ENCODE measurements at places on chromosomes 12 and 14.

DNA sequence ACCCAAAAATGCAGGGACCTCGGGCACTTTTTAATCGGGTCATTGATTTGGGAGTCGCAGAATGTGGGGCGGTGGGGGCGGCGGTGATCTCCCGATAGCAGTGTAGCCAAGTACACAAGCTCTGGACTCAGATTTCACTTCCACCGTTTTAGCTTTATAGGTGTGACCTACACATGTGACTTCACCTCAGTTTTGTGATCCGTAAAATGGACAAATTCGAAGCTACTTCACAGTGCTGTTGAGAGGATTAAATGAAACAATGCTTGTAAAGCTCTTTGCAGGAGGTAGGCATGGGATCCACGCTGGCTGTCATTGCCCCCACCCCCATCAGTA, 478 bp downstream of the RITA1 start:
- H3K4me1 ChIP-seq = peaks cover 4% of the 10 kb centered on the region
- DNase-seq = no peak
- no peaks in the 10 kb centered on the region for H3K36me3 ChIP-seq
- no peaks in the 10 kb centered on the region for H3K27me3 ChIP-seq

DNA sequence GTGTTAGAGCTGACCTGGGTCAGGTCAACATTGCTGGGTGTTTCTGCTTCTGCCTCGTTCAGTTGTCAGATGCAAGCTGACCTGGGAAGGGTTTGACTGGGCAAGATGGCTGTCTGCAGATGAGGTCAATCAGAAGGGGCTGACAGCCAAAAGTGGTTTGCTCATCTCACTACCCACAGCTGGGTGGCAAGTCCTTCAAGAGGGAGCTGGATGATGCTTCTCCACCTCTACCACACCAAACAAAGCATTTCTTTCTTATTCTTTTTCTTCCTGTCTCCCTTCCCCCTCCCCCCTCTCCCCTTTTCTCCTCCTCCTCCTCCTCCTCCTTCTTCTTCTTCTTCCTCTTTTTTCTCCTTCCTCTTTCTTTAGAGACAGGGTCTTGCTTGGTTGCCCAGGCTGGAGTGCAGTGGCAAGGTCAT, 268.2 kb upstream of the PLEKHG7 start:
- DNase-seq = no peak
- 0 out of 2 replicates have a peak, but pooled peaks cover 3% of the 10 kb centered on the region for H3K4me1 ChIP-seq

DNA sequence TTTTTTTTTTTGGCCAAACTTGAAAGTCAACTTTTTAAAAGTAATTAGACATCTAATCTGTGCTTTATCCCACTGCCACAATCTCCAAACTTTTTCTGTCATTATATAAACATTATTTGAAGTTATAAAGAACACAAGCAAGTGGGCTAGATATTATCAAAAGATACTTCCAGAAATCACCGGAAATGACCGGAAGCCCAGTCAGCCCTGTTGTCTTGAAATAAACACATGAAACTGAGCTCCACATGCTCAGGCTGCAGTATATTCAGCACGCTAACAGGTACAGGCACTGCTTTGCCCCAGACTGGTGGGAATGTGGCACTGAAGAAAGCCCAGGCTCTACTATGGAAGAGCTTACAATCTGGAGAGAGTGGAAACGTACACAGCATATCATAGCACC, 158.9 kb upstream of the PLEKHG7 start:
- DNase-seq = no peak
- no peaks in the 10 kb centered on the region for H3K36me3 ChIP-seq
- H3K27ac ChIP-seq = no peak overlapping the region

DNA sequence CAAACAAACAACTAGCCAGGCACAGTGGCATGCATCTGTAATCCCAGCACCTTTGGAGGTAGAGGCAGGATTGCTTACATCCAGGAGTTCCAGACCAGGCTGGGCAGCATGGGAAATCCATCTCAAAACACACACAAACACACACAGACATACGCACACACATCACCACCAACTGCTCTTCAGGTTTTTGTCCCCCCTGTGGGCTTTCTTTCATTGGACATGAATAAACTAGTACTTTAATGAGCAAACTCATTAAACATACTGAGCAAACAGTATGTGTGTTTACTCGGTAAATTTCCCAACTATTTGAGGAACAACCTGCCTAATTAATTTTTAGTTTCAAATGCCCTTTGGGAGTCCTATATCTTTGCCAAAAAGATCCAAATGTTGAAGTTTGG, 10.1 kb upstream of the RASSF3 start:
- no peak overlapping the region for H3K4me3 ChIP-seq
- DNase-seq = no peak
- no peak overlapping the region for H3K27ac ChIP-seq
- H3K27me3 ChIP-seq = no peaks in the 10 kb centered on the region
- H3K4me1 ChIP-seq = peaks cover 11% of the 10 kb centered on the region

DNA sequence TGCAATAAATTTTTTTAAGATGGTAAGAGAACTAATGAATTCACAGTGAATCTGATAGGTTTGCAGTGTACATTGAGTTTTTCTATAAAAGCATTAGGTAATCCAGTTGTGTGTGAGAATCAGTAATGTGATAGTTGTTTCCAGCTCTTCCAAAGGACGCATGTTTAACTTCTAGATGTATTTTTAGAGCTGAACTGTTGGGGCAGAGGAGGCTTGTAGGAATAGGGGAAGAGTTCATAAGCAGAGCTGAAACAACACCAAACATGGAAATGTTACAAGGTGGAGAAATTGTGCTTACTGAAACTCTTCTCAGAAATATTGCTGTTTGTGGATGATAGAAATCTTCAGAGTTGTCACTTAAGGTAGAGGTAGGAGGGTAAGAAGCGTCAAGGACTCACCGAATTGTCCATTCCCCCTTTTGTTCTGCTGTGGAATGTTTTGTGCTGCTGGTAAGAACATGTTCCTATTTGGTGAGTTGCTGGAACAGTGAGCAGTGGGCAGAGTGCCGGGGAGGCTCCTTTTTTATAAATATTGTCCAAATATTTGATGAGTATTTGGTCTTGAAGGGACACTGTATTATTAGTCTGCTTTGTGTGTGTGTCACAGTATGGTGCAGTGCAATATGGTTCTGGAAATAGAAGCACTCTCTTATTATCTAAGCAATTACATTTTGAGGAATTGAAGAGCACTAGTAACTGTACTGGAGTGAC, 76.7 kb downstream of the ANO6 start:
- 0 out of 2 replicates have a peak overlapping the region, but pooled peaks have one; percentile 23 for H3K27ac ChIP-seq
- no peaks in the 10 kb centered on the region for H3K4me1 ChIP-seq
- no peak for DNase-seq
- no peak overlapping the region for H3K4me3 ChIP-seq
- no peaks in the 10 kb centered on the region for H3K36me3 ChIP-seq

DNA sequence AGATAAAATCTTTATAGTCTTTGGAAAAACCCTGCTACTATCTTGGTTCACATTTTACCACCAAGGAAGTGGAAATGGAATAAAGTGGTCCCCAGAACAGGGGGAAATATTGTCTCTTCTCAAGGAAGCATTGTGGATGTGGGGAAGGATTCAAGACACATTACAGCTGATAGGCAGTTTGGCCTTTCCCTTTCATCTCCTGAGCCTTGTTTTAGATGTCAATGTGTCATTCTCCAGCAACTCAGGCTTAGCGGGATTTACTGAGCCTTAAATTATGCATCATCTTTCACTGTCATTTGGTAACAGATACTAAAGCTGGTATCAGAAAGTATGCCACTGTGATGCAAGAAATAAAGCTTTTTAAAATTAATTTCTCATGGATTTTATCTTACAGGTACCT, 136.2 kb downstream of the STXBP6 start:
- no peaks in the 10 kb centered on the region for H3K36me3 ChIP-seq
- no peak for DNase-seq
- H3K4me1 ChIP-seq = peaks cover 12% of the 10 kb centered on the region
- H3K27me3 ChIP-seq = no peaks in the 10 kb centered on the region
- H3K4me3 ChIP-seq = no peak overlapping the region

DNA sequence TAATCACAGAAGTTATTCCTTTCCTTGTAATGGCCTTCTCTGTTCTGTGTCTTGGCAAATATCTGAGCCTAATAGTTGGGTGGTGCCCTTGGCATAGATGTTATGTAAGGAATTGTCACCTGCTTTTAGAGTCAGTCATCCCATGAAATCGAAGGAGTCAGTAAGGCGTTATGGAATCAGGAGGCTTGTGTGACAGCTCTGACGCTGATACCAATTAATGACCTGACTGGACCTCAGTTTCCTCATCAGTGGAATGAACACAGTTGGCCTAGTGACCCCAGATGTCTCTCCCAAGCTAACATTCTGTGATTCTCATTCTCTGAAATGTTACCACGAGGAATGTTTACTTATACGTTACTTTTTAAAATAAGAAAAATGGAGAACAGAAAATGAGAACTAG, 32.1 kb downstream of the TXNRD1 start:
- no peak for DNase-seq
- peaks cover 11% of the 10 kb centered on the region for H3K4me1 ChIP-seq
- H3K4me3 ChIP-seq = no peak overlapping the region

DNA sequence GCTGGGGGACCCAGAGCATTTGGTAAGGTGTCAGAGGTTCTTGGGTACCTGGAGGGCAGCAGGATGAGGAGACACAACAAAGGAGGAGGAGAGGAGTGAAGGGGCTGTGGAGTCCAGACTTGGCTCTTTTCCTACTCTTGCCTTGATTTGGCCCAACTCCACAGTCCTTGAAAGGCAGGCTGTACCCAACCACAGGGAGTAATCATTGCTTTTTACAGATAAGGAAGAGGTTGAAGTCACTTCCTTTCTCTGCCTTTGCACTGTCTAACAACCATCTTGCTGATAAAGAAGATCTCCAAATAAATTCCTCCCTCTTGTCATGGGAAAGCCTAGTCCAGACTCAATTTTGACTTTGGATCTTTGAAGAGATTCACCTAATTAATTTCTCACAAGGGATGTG, 226.8 kb upstream of the HMGA2 start:
- H3K27ac ChIP-seq = no peak overlapping the region
- H3K36me3 ChIP-seq = no peaks in the 10 kb centered on the region

DNA sequence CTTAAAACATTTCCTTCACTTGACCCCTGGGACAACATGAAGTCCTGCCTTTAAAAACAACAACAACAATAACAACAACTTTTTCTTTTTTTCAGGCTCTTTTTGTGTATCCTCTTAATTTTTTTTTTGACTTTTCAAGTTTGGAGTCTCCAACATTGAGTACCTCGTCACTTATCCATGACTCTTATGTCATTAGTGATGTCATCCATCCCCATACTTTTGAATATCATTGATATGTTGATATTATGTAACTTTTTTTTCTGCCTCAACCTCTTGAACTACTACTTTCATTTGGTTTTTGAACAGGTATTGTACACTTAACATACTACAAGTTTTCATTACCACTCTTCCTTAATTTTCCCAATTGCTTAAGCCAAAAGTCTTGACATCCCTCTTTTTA, 143.0 kb upstream of the ATXN7L3B start:
- no peak overlapping the region for H3K27ac ChIP-seq
- no peaks in the 10 kb centered on the region for H3K4me1 ChIP-seq
- H3K36me3 ChIP-seq = no peaks in the 10 kb centered on the region
- DNase-seq = no peak

- no peaks in the 10 kb centered on the region for H3K27me3 ChIP-seq
- DNase-seq = no peak
- H3K4me3 ChIP-seq = no peak overlapping the region
- H3K4me1 ChIP-seq = no peaks in the 10 kb centered on the region
Measured at GRCh38 chr14:105119408-105120025, 49.1 kb downstream of the JAG2 start.

DNA sequence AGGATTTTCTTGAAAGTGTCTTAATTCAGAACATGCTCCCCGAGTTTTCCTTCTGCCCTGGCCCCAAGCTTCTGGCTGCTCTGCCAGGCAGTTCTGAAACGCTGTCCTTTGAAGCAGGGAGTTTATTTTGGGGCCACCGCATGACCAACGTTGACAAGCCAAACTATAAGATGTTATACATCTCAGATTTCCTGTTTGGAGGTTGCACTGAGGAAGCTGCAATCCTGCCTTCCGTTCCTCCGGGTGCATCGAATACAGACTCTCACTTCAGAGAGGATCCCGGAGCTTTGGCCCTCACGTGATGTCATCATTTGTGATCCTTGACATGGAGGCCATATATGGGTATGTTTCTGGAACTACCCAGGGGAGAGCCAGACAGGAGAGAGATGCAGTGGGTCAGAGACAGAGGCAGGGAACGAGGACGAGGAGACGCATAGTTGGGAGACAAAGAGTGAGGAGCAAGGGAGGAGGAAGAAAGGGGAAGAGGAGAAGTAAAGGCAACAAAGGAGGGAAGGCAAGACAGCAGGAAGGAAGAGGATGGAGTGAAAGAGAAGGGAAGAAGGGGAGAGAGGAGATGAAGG, at the start of gene ASB2:
Gene ASB2 (minus strand): TSS at position 94 of the 581 bp plus-strand sequence. CDS start 12,031 bp downstream, outside the sequence.
- H3K4me3 ChIP-seq = no peak within 1 kb of the TSS
- no peaks in the 10 kb centered on the region for H3K27me3 ChIP-seq
- no peaks in the 10 kb centered on the region for H3K36me3 ChIP-seq
- H3K27ac ChIP-seq = no peak within 1 kb of the TSS

DNA sequence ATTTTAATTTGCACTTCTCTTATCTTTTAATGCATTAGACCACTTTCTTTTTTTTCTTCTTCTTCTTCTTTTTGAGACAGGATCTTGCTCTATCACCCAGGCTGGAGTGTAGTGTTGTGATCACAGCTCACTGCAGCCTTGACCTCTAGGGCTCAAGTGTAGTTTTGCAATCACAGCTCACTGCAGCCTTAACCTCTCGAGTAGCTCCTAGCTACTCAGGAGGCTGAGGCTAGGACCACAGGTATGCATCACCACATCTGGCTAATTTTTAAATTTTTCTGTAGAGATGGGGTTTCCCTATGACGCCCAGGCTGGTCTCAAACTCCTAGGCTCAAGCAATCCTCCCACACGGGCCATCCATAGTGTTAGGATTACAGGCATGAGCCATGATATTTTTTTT, 12.7 kb downstream of the TMED8 start:
- H3K4me3 ChIP-seq = no peak overlapping the region
- H3K36me3 ChIP-seq = no peaks in the 10 kb centered on the region
- H3K27me3 ChIP-seq = no peaks in the 10 kb centered on the region
- no peak for DNase-seq
- H3K27ac ChIP-seq = no peak overlapping the region
- no peaks in the 10 kb centered on the region for H3K4me1 ChIP-seq

GRCh38 chr12:3202734-3203446, 125.7 kb downstream of the TSPAN9 start:
- H3K4me1 ChIP-seq = peaks cover 18% of the 10 kb centered on the region
- H3K27ac ChIP-seq = no peak overlapping the region
- no peak overlapping the region for H3K4me3 ChIP-seq

GRCh38 chr12:57552835-57553313, 3.0 kb downstream of the KIF5A start:
- no peaks in the 10 kb centered on the region for H3K36me3 ChIP-seq
- 0 out of 2 replicates have a peak overlapping the region, but pooled peaks have one; percentile 9 for H3K27ac ChIP-seq
- peaks cover 12% of the 10 kb centered on the region for H3K27me3 ChIP-seq
- DNase-seq = no peak
- peaks cover 38% of the 10 kb centered on the region for H3K4me1 ChIP-seq

DNA sequence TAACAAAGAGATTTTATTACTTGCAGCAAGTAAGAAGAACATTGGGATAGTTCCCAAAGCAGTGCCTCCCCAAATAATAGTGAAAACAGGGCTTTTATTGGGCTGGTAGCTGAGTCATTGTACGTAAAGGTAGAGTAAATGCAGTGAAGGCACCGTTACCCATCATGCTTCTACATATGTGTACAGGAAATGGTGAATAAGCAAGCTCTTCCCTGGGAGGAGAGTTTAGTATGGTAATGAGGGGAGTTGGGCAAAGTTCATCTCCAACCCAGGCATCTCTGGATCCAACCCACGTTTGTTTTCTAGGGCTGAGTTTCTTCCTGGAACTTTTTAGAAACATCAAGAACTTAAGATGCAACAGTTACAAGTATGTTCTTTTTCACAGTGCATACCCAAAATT, 56.2 kb downstream of the KCNK13 start:
- no peak overlapping the region for H3K27ac ChIP-seq
- H3K36me3 ChIP-seq = no peaks in the 10 kb centered on the region
- no peak overlapping the region for H3K4me3 ChIP-seq
- no peak for DNase-seq

Data from GM23338 (cell line).